ENCODE measurements at places on chromosomes 1 and 21.
A peak's percentile ranks its signal among the peaks of the same experiment; 100 is the strongest.

- DNase-seq: no peak
Measured at GRCh38 chr1:119052267-119052666, 64.1 kb upstream of the TBX15 start.

GRCh38 chr1:206725109-206725963 is 40.6 kb downstream of the MAPKAPK2 start:
- DNase-seq: peak; percentile 15

DNA sequence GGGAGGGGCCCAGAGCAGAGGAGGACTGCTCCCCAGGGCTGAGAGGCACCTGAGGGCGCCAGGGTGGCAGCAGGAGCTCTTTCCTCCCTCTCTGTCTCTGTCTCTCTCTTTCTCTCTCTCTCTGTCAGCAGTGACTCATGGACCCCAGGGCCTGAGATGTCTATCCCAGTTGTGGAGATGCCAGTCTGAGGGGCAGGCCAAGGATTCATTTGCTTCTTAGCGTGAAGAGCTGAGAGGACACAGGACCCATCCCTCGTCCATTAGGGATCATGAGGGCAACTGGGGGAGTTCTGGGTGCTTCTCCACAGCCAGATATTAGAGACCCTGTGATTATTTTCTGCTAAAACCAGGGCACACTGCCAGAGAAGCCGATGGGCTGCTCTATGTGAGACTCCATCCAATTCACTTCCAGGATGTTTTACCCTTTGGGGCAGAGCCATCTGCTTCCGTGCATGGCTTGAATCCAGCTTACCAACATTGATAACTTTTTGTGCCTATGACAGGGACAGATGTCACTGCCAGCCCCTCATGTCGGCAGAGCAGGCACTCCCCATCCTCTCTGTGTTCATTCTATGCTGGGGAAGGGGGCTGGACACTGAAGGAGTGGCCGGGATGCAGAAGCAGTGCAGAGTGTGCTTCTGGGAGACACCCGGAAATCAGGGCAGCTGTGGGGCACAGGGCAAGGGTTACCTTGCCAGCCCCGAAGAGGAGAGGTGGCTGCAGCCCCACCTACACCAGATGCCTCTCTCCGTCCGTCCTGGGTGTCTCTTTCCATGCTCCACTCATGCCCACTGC is 4.1 kb upstream of the PCBP3 start:
- no peak for DNase-seq

- DNase-seq: no peak
Measured at GRCh38 chr1:93033785-93034184, 45.3 kb upstream of the MTF2 start.

- DNase-seq: no peak
Measured at GRCh38 chr1:58724483-58724882, 24.6 kb upstream of the MYSM1 start.

DNA sequence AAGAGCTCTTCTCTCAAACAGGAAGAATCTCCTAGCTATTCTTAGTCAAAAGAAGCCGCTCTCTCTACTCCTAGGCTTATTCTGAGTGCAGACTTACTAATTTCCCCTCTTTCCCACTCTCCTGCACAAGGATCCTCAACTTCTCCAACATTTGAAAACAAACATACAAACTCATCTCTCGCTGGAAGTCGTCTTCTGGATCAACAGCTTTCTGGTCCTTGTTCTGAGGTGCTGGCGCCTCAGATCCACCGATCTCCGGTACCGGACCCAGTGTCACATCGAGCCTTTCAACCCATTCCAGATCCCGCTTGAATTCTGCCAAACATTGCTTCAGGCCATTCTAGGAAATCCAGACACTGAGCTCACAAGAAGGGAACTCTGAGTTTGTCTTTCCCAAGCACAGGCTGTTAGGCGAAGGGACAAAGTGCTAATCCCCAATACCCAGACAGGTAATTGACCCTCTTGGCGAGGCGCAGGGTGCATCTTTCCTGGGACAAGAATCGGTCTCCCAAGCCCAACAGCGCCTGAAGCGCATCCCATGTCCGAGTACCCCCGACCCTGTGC is 696 bp downstream of the EBNA1BP2 start:
- no peak for DNase-seq

GRCh38 chr1:98769162-98769561 is 107.6 kb downstream of the SNX7 start:
- DNase-seq: no peak

DNA sequence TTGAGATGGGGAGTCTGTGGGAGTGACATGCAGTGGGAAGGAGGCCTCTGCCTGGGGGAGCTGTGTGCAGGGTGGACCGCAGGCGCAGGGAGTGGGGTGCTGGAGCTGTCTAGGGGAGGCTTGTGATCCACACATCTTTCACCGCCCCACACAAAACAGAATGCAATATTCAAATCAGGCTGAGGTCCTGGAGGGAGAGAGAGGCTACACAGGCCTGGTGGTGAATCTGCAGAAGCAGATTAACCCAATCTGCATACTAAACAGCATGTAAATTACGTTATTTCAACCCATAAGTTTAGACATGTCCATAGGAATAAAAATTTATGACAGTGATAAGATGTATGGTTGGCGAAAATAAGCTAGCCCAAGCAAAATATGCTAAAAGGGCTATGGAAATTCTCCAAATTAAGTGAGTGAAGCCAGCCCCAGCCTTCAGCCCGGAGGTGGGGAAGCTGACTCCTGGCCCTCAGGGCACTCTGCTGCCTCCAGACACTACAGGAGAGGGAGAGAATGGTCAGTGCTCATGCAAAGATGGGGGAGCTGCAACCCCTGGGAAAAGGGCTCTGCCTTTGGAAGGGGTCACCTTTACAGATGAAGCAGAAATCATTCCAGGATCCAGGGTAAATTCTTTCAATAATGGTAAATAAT is 156.2 kb upstream of the CTTNBP2NL start:
- no peak for DNase-seq

DNA sequence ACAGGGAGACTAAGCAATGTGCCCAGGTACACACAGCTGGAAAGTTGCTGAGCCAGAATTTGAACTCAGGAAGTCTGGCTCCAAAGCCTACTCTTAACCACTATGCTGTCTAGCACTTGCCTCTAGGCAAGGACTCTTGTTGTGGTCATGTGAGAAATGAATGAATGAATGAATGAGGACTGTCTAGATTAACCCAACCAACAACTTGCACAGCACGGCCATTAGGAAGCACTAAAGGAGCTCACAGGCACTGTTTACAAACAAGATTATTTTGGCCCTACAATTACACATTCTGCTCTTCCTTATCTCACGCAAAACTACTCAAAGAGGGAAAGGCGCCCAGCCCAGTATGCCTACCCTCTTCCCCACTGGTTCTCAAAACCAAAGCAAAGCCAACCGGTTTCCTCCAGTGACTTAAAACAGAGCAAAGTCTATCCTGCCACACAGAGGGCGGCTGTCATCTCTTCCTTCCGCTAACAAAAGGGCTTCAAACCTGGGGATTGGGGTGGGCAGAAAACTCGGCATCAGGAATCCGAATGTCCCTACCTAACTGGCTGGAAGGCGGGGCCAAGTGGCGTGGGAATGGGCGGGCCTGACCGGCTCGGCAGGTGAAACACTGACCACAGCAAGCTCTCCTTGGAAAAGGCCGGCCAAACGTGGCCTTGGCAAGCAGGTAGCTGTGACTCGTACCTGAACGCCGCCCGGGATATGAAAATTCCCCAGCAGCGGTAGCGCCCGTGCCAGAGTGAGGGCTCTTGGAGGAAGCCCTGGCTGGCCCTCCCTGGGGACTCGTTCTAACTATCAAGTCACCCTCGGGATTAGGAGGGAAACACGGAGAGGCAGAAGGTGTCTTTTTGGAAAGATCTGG is 948 bp downstream of the STK40 start:
- peak; percentile 93 for DNase-seq

- DNase-seq: no peak
Measured at GRCh38 chr1:30415171-30415940, 308.0 kb downstream of the MATN1 start.

DNA sequence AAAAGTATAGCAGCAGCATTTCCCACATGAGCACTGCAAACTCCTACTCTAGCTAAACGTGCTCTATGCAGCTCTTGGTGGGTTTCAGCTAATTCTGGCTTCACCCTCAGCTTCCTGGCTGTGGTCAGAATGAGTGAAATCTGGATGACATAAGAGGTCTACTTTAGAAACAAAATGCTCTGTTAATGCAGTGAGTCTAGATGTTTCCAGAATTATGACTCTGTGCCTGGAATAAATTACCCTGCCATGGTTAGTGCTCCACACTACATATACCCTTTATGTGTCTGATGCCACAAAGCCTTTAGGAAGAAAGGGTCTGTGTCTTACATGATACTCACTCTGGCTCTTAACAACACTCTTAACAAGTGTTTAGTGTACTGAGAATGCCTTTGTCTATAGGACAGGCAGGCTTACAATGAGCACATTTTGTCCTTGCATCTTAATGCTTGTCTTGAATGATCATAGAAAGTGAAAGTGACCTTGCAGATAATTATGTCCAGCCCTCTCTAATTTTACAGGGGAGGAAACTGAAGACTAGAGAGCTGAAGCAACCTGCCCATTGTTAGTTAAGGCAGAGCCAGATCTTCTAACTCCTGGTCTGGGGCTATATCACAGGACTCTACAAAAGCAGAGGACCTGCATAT is 9.2 kb downstream of the S100A10 start:
- DNase-seq: no peak

DNA sequence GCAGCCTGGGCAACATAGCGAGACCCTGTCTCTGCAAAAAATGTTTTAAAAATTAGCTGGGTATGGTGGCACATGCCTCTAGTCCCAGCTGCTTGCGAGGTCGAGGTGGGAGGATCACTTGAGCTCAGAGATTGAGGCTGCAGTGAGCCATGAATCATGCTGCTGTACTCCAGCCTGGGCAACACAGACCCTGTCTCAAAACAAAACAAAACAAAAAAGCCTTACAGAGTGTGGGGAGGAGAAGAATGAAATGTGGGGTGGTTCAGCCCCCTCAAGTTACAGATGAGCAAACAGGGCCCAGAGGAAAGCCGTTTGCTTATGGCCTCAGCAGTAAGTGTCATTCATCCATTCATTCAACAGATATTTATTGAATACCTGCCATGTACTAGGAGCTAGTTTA is 40.7 kb downstream of the RPS6KA1 start:
- no peak for DNase-seq

DNA sequence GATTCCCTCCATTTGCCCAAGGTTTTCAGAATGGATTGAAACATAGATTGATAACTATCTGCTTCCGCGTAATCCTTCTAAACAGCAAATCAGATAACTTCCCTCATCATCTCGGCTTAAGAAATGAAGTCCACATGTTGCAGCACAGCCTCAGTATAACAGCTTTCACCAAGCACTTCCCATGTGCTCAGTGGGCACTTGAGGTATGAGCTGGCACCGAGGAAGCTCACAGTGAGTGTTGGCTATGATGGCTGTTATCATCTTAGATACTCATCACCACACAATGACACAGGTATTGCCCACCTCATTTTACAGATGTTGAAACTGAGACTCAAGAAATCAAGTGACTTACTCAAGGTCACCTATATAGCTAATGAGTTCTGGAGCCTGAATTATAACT is 43.2 kb downstream of the RCSD1 start:
- DNase-seq: no peak

DNA sequence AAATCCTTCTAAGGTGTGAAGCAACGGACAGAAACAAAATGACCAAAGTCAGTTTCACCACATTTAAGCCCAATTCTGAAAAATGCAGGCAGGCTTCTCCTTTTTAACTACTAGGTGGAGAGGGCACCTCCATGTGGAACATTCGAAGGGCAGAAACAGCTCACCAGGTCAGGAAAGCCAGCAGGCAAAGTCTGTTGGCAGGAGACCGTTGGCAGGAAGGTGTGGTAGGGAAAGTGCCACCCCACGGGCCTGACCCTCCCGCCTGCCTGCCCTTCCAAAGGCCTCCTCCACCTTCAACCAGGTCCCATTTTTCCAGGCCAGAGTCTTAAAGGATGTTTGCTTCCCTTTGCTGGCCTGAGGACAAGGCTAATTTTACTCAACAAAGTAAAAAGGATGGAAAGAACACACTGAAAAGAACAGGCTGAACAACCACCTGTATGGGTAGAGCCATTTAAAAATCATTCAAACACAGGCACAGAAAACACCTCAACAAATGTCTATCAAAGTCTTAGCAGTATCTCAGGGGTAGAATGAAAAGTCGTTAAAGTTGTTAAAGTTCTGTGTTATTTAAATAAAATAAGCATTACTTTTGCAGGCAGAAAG is 26.4 kb downstream of the CAPZB start:
- DNase-seq: no peak

GRCh38 chr21:32940079-32941014 is 85.4 kb upstream of the OLIG2 start:
- peak; percentile 54 for DNase-seq

GRCh38 chr1:24369199-24369598 is 44.4 kb downstream of the STPG1 start:
- no peak for DNase-seq

DNA sequence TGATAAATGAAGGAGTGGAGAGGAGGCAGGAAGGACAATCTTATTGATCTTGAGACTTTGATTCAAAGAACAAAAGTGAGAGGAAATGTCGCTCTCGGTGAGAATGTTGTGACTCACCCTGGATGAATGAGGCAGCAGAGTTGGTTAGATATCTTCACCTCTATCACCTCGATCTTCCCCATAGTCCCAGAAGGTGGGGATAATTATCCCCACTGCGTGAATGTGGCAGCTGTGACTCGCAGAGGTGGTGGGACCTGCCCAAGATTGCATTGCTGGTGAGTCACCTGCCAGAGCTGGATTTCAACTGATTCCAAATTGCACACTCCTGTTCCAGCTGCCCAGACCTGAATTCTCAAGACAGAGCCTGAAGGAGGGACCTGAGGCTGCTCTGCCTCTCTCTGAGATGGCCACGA is 105.0 kb downstream of the MATN1 start:
- no peak for DNase-seq

All from NCI-H510A treated with DMSO at 0.1 percent for 48 hours (cell line).